ENCODE measurements at places on chromosomes 3 and 15.

- no peak for DNase-seq
Measured at GRCh38 chr3:176359211-176359610, 838.1 kb downstream of the TBL1XR1 start.

DNA sequence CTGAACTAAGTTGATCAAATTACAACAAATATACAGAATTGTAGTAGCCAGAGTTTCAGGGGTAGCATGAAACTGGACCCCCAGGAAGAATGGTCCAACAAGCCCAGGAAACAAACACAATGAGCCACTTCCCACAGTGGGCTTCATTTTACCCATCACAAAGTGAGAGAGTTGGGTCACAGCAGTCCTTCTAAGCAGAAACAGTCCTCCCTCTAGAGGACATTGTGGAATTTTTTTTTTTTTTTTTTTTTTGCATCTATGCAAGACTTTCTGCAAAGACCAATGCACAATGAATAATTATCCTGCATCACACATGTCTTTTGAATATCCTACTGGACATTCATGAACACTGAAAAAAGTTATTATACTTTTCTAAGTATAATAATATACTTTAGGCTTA, 73.8 kb upstream of the ATP13A5 start:
- DNase-seq: peak; percentile 40

GRCh38 chr3:133089906-133090485, 51.8 kb downstream of the TMEM108 start:
- DNase-seq: no peak

DNA sequence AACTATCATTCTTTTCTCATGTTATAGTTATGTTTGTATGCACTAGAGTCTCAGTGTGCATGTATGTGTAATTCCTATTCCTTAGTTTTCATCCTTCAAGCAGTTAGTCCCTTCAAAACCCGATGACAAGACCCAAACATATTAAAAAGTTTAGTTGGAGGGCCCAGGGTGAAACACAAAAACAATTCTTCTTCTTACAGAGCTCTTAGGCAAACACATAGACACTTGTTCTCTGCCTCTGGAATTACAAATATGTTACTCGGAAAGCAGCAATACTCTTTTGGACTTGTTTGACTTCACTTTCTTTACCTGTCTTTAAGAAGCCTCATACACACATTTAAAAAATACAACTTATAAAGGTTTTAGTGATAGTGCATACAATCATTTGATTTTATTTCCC, 763 bp upstream of the CNTN6 start:
- DNase-seq: no peak

- no peak for DNase-seq
Measured at GRCh38 chr3:128226186-128226725, 73.0 kb downstream of the EEFSEC start.

GRCh38 chr3:139514741-139515140, 24.8 kb downstream of the RBP1 start:
- no peak for DNase-seq

GRCh38 chr3:114721864-114722263, 425.2 kb downstream of the ZBTB20 start:
- no peak for DNase-seq

- DNase-seq: no peak
Measured at GRCh38 chr3:37990527-37990926, at the start of gene VILL. Gene VILL (plus strand): TSS chr3:37990786. CDS start chr3:37993673, 2,887 bp downstream.

GRCh38 chr3:52023860-52024764, 28.4 kb upstream of the RPL29 start:
- peak; percentile 60 for DNase-seq

GRCh38 chr15:75182187-75183131, 19.2 kb upstream of the C15orf39 start:
- DNase-seq: no peak

DNA sequence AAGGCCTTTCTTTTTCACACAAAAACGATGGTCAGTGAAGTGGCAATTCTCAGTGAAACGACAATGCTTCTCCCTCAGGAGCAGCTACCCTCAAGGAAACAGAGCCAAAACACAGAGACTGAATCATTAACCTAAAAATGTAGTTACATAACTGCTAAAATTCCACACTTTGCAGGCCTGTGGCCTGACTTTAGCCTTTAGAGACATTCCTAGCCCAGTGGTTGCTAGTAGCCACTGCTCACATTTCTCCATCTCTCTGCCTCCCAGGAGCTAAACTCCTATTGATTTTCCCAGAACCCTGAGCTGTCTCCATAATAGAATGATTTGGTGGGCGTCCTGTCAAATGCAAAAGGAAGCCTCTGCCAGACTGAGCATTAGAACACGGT, 630.1 kb upstream of the KCNMB2 start:
- no peak for DNase-seq

- no peak for DNase-seq
Measured at GRCh38 chr15:33148129-33148751, 46.3 kb downstream of the FMN1 start.

- DNase-seq: peak; percentile 54
Measured at GRCh38 chr3:146187334-146187950, 26.5 kb upstream of the PLOD2 start.

- no peak for DNase-seq
Measured at GRCh38 chr3:33317963-33318709, 40.9 kb downstream of the FBXL2 start.

DNA sequence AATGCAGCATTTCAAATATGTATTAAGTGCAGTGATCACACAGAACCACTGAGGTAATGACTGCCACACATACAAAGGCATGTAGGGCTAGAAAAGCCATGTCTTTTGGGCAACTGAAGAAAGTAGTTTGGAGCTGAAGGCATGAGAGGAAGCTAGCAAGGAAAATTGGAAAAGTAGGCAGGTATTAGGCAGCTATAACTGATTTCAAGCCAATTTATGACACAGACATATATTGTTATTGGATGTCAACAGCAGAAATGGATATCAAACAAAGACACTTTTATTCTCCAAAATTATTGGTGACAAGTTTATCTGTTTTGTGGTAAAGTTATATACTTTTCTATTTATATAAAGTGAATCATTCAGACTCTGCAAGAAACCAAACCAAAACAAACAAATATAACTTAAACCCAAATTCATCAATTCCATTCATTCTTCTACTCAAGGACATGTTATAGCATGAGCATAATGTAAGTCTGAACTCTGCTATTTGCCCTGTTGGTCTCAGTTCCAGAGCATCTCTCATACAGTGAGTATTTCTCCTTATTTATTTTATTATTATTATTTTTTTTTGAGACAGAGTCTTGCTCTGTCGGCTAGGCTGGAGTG, 307.4 kb upstream of the COL8A1 start:
- no peak for DNase-seq

- DNase-seq: no peak
Measured at GRCh38 chr15:60795889-60796288, 316.9 kb upstream of the ICE2 start.

DNA sequence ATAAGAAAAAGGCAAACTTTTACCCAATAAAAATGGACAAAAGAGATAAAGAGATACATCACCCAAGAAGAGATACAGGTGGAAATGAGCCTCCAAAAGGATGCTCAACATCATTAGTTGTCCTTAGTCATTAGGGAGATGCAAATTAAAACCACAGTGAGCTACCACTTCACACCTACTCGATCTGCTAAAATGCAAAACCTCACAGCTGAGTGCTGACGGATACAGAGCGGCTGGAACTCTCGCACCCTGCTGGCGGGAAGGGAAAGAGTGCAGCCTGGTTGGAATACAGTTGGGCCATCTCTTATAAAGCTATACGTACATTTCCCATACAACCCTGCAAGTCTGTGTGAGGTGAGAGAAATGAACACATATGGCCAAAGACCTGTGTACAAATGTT, 78.5 kb upstream of the PRR20G start:
- peak; percentile 33 for DNase-seq

DNA sequence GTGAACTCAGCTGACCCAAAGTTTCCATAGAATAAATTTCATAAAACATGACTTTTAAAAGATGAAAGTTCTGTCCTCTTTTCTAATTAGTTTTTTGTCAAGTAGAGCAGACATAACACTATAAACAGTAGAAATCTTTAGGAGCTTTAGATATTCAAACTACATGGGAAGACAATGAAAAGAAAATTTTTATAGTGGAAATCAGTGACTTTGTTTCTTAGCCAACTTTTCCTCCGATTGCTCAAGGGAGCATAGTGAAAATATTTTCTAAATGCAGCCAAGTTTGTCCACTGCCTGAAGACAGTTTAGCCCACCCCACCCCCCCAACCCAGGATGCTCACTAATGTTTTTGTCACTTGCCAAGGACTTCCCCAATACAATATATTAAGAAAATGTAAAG, 114.9 kb downstream of the PLD1 start:
- no peak for DNase-seq

DNA sequence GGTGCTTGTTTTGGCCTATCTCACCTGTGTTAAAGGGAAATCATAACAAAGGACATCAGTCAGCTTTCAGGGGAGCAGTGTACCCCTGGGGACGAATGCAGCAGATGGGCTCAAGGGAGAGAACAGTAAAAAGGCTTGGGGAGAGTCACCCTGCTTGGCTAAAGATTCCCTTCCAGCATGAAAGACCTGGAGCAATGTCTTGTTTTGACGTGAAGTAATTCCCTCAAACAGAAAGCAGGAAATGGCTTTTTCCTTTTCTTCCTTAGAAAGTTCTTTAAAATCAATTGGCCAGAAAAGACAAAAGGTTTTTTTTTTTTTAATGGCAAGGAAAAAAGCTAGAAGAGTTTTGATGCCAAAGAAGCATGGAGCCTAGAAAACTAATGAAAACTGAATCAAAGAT, 56.5 kb upstream of the PARL start:
- DNase-seq: no peak

DNA sequence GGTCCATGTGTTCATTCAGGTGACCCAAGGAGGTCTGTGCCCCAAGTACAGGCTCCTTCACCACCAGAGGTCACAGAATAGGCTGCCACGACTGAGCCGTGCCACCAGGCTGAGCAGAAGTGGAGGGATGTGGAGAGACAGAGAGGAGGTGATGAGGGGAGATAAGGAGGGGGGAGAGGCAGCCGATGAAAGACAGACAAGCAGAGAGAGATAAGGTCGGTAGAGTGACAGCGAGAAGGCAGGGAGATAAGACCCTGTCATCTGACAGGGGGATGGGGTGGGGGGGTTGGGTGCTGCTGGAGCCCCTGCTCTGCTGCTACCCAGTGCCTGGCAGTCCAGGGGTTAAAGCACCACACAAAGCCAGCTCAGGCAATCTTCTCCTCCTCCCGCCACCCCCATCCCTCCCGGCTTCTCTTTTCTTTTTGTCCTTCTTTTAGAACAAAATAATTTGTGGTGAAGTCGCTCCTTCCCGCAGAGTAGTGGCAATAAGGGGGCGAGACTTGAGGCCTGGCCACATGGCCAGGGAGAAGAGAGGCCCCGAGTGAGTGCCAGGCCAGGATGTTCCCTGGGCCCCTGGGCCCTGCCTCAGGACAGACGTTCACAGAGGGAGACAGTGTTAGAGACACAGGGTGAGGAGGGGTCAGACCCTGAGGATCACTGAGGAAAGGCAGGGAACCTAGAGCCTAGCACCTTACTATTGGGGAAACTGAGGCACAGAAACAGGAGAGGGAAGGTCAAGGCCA, 67.9 kb downstream of the CACNA2D2 start:
- no peak for DNase-seq

Data from NCI-H524 (cell line).